Left renal pelvis (tissue), 4 donors: ENCODE measurements at places on chromosomes 7 and 10.

GRCh38 chr7:102914585-102914984, 1.8 kb downstream of the LRRC17 start:
- DNase-seq: no peak

DNA sequence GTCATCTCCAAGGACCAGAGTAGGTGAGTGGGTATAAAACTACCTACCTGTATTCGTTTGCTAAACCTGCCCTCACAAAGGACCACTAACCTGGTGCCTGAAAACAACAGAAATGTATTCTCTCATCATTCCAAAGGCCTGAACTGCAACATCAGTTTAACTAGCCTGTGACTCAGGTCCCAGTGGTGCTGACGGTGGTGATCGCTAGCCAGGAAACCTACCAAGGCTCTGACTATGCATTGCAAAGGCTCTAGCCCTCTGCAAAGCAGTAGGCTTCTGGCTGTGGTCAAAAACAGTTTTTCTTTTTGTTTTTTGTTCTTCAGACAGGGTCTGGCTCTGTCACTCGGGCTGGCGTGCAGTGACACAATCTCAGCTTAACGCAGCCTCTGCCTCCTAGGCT, 107.5 kb downstream of the NPTX2 start:
- DNase-seq: no peak

GRCh38 chr10:20892011-20892585, 5.0 kb downstream of the NEBL start:
- DNase-seq: no peak

- no peak for DNase-seq
Measured at GRCh38 chr10:14173706-14174594, 156.8 kb downstream of the FRMD4A start.

- no peak for DNase-seq
Measured at GRCh38 chr10:120998251-120998650, 147.1 kb downstream of the WDR11 start.

- DNase-seq: no peak
Measured at GRCh38 chr10:67618116-67618515, 77.9 kb downstream of the CTNNA3 start.

- DNase-seq: no peak
Measured at GRCh38 chr10:23432166-23432565, 6.7 kb upstream of the OTUD1 start.

GRCh38 chr10:126157189-126157588, 231.1 kb downstream of the ADAM12 start:
- no peak for DNase-seq
